CD8-positive, alpha-beta memory T cell (primary cell): ENCODE measurements at places on chromosomes 3 and 15.

DNA sequence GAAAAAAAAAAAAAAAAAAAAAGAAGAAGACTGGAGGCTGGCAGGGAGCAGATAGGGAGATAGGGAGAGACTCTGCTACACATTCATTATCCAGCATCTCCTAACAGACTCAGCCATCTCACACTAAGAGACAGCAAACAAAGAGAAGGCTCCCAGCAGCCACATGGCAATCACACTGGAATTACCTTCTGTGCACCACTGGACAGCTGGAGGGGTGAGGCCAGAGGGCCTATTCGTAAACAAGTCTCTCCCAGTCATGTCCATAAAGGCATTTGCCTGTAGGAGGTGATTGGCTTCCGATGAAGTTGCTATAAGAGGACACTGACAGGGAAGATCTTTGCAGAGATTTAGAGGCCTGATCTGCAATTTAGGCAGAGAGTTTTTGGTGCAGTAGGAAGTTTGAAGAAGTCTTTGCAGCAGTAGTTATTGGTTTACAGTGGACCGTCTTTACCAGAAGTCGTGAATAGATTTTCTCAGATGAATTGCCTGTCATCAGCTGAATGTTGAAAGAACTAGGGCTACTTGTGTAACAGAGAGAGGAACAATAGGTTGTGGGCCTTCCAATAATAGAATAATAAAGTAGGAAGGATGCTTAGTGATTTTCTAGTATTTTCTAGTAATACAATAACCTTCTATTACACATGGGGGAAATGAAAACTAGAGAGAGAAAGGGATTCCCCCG lies 89.7 kb downstream of the TP63 start:
- DNase-seq = no peak

GRCh38 chr15:44736181-44736765 lies at the start of gene TRIM69:
TSS of gene TRIM69 (plus strand) at chr15:44736528. CDS start at chr15:44736705, 177 bp downstream.
- DNase-seq = no peak

- DNase-seq = no peak
Observed at GRCh38 chr3:189625071-189625470, 6.1 kb upstream of the TP63 start.

DNA sequence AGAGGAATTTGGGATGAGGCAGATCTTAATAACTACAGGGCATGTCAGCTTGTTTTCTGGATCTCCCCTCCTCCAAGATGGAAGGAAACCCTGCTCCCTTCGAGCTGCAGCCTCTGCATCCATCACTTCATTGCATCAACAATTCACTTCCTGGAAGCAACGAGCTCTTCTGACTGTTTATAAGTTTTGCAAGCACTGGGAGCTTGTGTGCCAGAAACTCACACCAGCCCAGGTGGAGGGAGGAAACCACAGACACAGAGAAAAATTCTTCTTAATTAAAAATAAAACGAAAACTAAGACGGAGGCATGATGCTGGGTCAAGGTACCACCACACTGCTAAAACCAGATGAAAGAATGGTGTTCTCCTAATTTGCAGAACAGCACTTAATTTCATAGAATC lies 10.6 kb downstream of the LRIG1 start:
- no peak for DNase-seq

- no peak for DNase-seq
Observed at GRCh38 chr3:47265008-47265407, 17.6 kb downstream of the KIF9 start.

DNA sequence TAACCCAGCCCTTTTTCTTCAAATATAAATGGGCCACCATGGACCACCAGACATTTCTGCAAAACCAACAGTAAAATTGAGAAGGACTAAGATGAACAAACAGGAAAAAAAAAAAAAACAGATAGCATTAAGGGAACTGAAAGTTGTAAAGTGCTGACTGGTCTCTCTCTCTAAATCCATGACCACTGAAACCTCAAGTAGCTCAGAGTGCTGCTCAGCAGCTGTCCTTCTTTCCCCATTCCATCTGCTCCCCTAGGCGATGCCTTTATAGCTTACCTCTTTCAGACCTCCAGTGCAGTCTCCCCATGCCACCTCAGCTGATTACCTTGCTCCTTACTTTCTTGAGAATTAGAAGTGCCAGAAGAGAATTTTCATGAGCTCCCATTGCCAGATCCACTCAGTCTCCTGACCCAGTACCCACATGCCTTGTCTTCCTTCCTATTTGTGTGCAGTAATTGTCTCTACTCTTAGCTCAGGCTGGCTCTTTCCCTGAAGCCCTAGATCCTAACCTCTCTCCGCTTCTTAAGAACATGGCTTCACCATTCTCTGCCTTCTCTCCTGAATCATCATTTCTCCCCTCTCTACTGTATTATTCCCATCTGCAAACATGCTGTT lies 23.9 kb upstream of the XIRP1 start:
- no peak for DNase-seq

- no peak for DNase-seq
Observed at GRCh38 chr3:160826991-160827390, 71.0 kb downstream of the PPM1L start.

DNA sequence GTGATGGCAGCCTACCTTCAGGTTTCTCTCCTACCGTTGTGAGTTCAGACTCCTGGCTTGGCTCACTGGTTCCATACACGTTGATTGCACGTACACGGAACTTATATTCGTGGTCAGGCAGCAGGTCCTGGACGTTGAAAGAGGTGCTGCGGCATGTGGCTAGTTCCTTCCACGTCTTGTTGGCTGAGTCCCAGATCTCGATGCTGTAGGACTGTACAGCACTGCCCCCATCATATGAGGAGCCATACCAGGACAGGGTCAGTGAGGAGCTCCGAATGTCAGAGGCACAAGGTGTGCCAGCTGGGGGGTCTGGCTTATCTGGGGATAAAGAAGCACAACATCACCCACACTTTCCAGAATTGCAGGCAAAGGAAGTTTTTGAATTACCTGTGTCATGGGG lies 72.3 kb upstream of the HACD2 start:
- DNase-seq = no peak

DNA sequence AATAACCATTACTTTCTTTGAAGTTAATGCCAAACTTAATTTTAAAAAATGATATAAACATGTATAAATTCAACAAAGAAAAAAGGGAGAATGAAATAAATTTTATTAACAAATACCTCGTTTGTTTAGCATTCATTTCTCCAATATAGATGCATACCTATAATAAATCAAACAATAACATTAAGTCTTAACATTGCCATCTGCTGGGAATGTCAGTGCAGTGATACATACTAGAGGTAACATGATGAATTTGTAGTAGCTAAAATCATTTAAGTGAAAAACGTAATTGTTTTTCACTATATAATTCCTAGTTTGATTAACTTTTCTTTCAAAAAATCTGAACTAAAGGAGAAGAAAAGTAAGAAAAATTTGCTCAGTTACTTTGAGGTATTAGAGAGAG lies 340.2 kb upstream of the CBLB start:
- no peak for DNase-seq

DNA sequence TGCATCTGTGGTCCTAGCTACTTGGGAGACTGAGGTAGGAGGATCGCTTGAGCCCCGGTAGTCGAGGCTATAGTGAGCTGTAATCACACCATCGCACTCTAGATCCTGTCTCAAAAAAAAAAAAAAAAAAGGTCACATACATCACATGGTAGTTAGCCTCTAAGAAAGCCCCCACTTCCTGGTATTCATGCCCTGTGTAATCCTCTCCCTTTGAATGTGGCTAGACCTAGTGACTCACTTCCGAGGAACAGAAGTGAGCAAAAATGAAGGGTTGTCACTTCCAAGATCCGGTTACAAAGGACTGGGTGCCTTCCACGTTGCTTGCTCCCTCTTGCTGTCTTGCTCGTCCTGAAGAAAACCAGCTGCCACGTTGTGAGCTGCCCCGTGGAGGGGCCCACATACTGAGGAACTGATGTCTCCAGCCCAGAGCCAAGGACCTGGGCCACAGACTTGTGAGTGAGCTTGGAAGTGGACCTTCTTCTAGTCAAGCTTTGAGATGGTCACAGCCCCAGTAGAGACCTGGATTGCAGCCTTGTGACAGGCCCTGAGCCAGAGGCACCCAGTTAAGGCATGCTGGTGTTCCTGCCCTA lies 12.6 kb upstream of the LCTL start:
- no peak for DNase-seq

DNA sequence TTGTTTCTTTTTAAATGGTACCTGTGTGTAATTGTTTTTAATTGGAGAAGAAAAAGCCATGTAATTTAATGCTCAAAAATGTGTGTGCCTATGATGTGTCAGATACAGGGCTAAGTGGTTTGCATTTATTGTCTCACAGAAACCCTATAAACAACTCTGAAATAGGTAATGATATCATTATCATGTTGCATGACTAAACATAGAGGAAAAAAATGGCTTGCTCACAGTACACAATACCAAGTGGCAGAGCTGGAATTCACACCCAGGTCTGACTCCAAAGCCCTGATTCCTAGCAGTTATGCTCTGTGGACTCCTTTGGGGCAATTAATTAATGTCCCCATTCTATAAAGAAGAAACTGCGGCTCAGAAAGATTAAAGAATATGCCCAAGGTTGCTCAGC lies 237.4 kb upstream of the TRIM42 start:
- no peak for DNase-seq

DNA sequence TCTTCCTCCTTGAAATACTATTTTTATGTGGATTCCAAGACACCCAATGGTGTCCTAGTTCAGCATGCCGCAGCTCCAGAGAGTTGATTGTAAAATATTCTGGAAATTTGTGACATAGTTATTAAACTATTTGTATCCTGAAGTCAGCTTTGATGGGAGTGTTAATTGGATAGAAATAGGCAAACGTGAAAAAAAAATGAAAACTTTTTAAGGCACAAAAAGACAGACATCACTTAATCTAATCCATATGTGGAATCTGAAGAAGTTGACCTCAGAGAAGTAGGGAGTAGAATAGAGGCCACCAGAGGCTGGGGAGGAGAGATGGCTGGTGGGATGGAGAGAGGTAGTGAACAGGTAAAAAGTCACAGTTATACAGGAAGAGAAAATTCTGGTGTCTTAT lies 704.2 kb downstream of the ROBO1 start:
- no peak for DNase-seq

DNA sequence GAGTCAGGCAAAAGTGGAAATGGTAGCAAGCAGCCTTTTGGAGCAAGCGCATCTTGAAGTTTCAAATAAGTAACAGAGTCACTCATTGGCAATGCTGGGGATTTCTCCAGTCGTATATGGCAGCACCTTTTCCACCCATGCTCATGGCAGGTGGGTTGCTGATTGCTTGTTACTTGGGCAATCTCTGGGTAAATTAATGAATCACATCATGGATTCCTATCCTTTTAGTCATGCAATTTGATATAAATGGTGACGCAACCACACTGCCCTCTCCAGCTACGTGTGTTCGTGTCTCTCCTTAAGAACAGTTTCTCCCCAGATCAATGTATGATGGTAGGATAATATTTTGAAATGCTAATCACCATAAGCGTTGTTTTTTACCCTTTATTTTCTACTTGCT lies 339.9 kb upstream of the KCNH8 start:
- DNase-seq = no peak
